IMR-90 (cell line): ENCODE measurements at places on chromosomes 6 and 20.

- peak; percentile 36 for DNase-seq
These were observed 5.3 kb upstream of the FOXC1 start for GRCh38 chr6:1604158-1605003.

- peak; percentile 68 for DNase-seq
These were observed 16.7 kb downstream of the HMGN4 start for GRCh38 chr6:26554697-26555504.

DNA sequence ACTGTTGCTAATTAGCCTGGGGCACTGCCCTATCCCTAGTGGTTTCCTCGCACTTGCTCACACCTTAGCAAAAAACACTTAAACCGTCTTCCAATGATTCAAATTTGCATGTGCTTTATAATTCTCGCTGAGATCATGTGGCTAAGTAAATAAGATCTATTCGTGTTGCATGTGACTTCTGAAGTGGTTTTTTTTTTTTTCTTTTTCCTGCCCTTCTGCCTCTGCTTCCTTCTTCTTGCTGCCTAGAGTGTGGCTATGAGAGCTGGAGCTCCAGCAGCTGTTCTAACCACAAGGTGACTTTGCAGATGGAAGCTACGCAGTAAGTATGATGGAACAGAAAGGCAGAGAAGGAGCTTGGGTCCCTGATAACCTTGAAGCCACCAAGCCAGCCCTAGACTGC lies 36.5 kb downstream of the SULF2 start:
- DNase-seq = no peak

- peak; percentile 61 for DNase-seq
These were observed 44.2 kb upstream of the TOX2 start for GRCh38 chr20:43870484-43870883.

DNA sequence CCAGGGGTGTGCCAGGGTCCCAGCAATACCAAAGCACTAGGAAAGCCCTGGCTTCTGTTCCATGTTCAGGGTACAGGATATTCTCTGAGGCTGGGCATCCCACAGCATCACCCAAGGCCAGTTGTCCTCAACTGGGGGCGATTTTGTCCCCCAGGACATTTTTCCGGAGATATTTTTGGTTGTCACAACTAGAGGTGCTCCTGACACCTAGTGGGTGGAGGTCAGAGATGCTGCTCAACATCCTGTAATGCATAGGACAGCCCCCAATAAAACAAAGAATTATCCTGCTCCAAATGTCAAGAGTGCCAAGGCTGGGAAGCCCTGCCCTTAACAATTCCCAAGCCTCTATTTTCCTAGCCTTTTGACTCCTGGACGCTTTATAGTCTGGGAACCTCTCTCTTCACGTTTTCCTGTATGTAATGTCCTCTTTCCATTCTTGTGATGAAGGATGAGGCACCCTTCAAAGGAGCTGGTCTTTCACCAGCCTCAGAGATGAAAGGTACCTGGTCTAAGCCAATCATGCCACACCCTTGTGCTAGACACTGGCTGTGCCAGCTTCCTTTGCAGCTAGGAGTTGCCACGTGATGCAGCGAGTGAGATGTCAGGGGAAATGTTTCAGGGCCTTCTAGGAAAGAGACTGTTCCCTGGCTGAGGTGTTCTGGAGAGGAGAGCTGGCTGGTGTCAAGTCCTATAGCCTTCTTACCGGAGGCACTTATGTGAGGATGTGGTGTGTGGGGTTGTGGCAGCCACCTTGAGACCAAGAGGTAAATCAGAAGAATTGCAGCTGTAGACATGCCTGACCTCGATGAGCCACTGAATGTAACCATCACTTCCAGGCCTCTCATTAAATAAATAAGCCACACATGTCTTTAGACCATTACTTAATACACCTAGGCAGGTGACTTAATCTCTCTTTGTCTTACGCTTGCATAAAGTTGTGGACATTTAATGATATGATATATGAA lies 23.4 kb upstream of the KCNG1 start:
- DNase-seq = no peak

GRCh38 chr6:68915586-68915985 lies 280.5 kb downstream of the ADGRB3 start:
- no peak for DNase-seq

DNA sequence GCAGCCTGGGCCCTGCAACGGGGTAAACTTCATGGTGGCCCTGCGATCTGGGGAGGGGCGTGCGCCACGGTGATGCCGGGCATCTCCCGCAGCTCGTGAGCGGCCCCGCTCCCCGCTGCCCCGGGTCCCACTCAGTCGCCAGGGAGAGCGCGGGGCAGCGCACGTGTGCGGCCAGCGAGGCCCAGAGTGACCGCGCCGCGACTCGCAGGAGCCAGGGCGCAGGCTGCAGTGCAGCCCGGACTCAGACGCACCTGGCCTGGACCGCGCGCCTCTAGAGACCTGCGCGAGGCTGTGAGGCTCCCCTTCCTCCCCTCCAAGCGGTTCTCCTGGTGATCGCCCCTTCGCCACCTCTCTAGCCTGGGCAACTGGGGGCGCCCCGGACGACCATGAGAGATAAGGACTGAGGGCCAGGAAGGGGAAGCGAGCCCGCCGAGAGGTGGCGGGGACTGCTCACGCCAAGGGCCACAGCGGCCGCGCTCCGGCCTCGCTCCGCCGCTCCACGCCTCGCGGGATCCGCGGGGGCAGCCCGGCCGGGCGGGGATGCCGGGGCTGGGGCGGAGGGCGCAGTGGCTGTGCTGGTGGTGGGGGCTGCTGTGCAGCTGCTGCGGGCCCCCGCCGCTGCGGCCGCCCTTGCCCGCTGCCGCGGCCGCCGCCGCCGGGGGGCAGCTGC lies 652 bp downstream of the BMP6 start:
- no peak for DNase-seq

DNA sequence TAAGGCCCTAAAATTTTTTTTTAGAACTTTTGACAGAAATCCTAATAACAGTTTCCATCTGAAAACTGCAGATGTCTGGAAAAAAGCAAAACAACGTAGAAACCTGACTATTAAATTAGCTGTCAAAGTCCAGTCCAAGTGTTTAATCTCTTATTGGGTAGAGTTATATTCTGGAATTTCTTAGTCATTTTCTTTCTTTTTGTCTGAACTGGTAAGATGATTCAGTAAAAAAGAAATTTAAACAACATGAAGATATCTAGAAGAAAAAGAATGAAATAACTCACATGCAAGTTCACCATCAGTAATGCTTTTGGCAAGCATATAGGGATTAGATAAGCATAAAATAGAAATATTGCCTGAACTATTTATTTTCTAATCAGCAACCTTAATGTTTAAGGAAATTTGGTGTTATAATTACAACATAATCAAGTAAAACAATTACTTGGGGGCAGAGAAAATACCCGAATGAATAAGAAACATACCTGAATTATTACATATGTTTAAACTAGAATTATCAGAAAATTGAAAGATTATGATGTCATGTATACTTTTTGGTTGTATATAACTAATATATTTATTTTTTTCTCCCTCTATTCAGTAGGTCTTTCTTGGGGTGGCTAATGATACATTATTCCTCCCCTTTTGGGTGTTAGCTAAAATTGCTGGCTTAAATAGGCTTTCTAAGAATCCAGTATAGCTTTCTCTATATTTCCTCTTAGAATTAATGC lies 51.1 kb downstream of the FAM83B start:
- peak; percentile 72 for DNase-seq

DNA sequence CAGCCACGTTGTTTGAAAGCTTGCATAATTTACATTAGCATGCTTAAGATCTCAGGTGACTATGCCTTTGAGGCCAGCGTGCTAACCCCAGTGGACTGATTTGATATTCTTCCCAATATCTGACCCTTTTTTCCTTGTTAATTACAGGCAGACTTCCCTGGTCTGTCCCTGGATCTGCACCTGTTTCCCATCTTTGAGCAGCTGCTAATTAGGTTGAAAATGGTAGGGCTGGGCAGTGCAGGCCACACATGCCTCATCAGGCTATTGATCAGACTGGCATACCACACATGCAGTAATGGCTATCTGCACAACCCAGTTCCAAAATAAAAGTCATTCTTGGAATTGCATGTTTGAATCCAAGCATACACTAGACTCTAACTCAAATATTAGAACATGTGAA lies 164.3 kb upstream of the TFAP2D start:
- DNase-seq = no peak

DNA sequence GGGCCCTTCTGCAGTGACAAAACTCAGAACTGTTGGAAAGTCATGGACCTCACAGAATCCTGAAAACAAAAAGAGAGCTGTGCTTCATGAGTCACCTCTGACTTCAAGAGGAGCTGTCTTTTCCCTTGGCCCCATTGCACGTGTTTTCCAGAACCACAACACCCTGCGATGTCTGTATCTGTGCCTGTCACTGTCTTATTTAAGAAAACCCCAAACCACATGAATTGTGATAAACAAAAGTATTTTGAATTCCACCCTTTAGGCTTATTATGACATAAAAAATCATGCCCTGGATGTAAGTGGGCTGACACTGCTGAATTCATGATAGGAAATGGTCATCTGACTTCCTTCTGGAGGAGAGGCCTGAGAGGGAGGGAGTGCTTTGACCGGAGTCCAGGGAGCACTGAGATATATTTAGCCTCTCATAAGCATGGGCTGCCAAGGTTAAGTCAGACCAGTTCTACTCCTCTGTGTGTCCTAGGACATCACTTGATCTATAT lies 96.4 kb upstream of the DUSP22 start:
- DNase-seq = peak; percentile 22

GRCh38 chr6:99424022-99424421 lies 1.1 kb downstream of the PNISR start:
- no peak for DNase-seq

- DNase-seq = no peak
These were observed 238.6 kb downstream of the BTBD3 start for GRCh38 chr20:12156252-12156651.
